Right renal cortex interstitium (tissue), 3 donors: ENCODE measurements at places on chromosomes 6 and 20.

- no peak for DNase-seq
These were observed 4.2 kb upstream of the ZBTB12 start for GRCh38 chr6:31906122-31906521.

GRCh38 chr6:7200598-7201443 lies 93.1 kb downstream of the RREB1 start:
- no peak for DNase-seq

DNA sequence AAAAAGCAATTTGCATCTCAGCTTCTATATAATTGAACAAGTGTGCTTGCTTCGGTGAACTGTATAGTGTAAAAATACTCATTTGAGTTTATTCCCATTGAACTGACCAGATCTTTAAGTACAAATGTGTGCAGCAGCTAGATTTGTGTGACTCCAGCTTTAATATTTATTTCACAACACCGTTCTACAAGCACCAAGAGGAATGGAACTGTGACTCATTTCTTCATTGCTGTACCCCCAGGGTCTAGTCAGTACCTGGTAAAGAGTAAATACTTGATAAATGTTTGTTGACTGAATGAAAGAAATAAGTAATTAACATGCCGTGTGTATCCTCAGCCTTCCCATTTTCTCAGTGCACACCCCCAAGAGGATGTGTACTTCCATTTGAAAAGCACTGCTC lies 464.8 kb downstream of the CBLN4 start:
- DNase-seq: no peak

- no peak for DNase-seq
These were observed 50.1 kb downstream of the HDDC2 start for GRCh38 chr6:125251516-125252220.

DNA sequence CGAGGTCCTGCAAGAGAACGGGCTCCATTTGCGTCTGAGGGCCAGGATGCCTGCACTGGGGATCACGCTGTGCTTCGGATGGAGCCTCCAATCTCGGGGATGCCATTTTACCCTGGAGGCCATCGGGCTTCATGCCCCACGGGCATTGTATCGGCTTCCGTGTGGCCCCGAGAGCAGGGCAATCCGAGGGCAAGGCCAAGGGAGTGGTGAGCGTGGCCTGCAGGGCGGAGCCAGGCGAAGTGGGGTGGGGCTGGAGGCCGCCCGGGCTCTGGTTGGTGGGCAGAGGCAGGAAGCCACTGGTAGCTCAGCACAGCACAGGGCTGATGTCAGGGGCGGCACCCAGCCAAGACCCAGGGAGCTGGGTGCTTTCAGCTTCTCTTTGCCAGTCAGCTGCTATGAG lies 57.5 kb upstream of the BHLHE23 start:
- DNase-seq: no peak

- DNase-seq: no peak
These were observed 282.9 kb downstream of the KIF16B start for GRCh38 chr20:16290358-16290757.

DNA sequence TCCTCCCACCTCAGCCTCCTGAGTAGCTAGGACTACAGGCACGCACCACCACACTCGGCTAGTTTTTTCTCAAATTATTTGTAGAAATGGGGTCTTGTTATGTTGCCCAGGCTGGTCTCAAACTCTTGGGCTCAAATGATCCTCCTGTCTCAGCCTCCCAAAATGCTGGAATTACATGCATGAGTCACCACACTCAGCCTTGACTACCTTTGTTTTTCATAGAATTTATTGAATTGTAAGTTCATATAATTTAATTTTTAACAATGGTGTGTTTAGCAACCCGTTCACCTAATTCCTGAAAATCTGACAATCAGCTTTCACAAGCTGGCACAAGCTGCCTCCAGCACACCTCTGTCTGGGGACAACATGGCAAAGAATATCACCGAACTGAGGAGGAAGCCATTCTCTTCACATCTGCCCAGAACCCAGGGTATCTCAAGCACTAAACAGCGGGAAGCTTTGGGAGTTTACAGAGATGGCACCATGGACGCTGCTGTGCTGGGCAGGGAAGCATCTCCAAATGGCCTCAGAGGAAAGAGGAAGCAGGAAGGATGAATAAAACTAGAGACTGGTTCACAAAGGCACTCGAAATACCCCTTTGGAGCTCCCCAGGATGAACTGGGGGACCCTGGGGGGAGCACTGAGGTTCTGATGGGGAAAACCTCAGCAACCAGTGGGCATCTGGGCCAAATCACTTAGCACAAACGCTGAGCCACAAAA lies 2.9 kb downstream of the RIPOR3 start:
- DNase-seq: no peak

DNA sequence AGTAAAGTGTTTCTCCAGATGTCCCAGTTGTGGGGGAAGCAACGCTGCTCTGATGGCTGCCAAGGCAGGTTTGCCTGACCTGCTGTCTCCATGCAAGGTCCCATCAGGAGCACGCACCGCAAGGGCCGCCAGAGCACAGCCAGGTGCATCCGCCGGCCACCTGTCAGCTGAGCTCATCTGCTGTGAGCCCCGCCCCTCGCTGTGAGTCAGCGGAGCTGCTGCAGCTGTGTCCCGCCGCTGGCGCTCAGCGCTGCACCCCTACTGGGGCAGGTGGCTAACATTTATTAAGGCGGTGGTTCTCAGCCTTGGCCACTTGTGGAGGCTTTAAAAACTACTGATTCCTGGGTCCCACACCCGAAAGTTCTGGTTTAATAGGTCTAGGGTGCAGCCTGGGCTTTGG lies 225.7 kb downstream of the UST start:
- no peak for DNase-seq
